ENCODE measurements at places on chromosomes 7 and 10.

DNA sequence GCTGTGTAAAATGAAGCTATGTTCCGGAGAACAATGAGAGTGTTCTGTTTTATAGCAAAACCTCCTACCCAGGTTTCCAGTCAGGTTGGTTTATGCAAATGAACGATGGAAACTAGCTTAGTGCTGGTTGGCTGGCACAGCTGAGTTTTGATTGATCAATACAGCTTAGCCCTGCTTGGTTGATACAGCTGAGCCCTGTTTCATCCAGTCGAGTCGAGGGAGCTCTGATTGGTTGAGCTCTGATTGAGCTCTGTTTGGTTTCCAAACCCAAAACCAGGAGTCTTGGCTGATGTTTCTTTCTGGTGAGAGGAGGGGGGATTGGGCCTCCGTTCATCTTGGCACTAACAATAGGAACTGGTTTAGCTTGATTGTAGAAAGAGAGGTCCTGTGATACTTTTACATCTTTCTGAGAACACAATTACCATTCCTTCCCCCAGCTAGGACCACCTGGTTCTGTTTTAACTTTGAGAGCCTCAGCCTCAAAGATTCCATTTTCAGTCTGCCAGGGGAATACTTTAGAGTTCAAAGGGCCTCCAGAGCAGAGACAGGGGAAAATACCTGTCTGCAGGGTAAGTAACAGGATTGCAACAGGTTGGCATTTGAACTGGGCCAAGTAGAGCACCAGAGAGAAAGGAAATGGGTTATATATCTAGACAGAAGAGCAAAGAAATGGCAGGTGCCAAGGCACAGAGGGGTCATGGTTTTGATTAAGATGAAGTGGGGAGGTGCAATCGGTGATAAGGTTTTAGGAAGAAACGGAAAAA, 210.9 kb downstream of the GRM8 start:
- DNase-seq, result no peak

GRCh38 chr10:58335306-58336005, 650 bp downstream of the UBE2D1 start:
- DNase-seq, result no peak

- no peak for DNase-seq
Measured at GRCh38 chr10:126387931-126388911, at the start of gene ADAM12. TSS of gene ADAM12 (minus strand) at chr10:126388477. CDS start at chr10:126388145, 332 bp downstream.

DNA sequence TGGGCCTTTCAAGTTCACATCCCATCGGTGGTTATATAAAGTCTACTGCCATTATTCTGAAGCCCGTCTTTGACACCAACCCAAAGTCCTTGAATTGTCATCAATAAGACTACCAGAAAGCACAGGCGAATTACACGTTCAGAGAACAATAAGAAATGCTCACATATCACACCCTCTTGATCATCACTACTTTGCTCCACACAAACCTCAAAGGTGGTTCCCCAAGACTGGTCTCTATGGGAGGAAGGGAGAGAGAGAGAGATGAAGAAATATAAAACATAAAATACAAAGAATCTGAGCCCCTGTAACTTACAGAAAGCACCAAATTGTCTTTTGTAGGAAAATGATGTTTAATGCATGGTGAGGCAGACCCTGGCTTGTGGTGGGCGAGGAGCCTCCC, 4.4 kb downstream of the HIPK2 start:
- no peak for DNase-seq

DNA sequence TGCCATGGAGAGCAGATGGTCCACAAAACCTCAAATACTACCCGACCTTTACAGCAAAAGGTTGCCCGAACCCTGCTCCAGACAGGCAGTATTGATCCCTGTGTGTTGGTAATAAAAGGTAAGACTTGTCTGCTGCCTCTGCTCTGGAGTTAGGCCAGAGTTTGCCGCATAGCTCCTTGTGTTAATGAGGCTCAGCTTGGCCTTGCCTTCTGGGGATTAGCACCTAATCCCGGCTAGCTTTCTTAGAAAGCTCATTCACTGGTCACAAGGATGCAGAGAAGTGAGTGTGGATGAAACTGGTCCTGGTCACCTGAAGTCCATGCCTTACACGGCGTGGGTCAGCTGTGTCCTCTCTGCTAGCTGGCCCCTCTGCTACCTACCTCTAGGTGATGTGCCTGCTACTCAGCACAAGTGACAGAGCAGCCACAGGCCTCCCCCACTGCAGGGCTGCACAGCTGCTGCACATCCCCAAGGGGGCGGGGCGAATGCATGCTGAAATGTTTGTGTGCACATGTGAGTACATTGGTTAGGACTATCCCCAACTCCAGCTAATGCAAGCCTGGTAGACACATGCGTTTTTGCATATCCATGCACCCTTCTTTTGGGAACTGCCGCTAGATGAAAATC, 31.7 kb upstream of the SYPL1 start:
- no peak for DNase-seq

DNA sequence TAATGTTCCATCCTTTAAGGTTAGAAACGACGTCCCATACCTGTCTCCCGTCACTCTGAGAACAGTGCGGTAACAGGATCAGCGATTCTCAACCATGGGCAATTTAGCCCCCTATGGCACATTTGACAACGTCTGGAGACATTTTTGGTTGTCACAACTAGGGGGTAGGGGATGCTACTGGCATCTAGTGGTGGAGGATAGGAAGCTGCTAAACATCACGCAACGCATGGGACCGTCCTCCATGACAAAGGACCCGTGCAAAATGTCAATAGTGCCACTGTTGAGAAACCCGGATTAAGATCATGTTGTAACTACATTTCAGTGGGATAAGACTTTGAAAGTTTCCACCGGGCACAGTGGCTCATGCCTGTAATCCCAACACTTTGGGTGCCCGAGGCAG, 5.0 kb upstream of the PAXIP1 start:
- DNase-seq, result no peak

GRCh38 chr7:140247559-140247958, 70.8 kb upstream of the KDM7A start:
- no peak for DNase-seq

GRCh38 chr10:69880301-69881081, 78.8 kb downstream of the COL13A1 start:
- no peak for DNase-seq

GRCh38 chr7:34155220-34155908, 250.0 kb downstream of the BMPER start:
- DNase-seq, result no peak

DNA sequence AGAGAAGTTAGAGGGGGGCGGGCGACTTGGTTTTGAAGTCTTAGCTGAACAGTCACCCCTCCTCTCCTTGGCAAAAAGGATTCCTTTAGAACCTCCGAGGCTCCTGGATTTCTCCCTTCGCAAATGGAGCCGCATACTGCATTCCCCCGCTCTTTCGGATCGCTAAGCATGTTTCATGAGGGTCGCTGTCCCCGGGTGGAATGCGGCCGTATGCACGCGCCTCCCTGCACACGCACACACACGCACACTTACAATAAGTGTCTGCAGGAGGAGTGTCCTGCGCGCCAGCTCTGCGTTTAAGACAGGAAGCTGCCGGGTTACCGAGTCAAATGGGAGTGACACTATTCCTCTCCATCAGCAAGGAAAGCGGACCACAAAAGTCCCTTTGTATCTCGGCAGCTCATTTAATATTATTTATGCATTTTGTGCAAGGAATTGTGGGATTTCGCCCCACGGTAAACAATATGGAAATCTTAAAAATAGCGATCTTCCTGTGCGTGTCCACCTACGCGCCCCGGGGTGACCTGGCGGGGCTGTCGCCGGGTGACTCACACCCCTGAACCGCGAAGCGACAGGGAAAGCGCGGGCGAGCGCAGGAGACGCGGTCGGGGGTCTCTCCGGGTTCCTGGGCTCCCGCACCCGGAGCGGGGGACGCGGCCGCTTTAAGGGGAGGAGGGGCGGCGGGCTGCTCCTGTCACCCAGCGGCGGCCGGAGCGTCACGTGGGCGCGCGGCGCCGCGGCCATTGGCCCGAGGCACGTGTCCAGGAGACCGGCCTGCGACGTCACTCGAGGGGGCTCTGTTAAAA, 988 bp upstream of the EN2 start:
- no peak for DNase-seq

GRCh38 chr10:52322323-52322722, 8.2 kb downstream of the DKK1 start:
- DNase-seq, result no peak

- DNase-seq, result no peak
Measured at GRCh38 chr7:54838175-54838910, 79.3 kb upstream of the SEC61G start.

- no peak for DNase-seq
Measured at GRCh38 chr7:149285603-149286002, 23.6 kb downstream of the ZNF783 start.

- DNase-seq, result no peak
Measured at GRCh38 chr7:102175423-102176170, 111.1 kb upstream of the SH2B2 start.

DNA sequence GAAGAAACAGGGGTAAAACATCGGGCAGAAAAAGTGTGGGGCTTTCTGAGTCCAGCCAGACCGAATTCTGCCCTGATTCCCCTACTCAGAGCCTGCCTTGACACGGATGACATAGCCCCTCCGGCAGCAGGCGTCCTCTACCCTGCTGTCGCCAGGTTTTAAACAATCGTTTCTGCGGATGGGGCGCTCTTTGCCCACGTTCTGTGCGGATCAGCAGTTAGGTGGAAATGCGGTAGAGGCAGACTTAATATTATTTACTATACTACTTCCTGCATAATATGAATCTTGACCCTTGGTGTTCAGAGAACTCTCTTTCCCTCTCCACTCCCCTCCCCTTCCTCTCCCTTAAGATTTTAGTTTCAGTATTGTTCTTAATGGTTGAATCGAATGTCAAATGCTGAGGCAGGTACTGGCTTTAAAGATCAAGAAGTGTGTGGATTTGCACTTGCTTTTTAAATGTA, 2.4 kb downstream of the GATA3 start:
- DNase-seq, result no peak

- no peak for DNase-seq
Measured at GRCh38 chr10:132162021-132162531, 24.7 kb upstream of the DPYSL4 start.

DNA sequence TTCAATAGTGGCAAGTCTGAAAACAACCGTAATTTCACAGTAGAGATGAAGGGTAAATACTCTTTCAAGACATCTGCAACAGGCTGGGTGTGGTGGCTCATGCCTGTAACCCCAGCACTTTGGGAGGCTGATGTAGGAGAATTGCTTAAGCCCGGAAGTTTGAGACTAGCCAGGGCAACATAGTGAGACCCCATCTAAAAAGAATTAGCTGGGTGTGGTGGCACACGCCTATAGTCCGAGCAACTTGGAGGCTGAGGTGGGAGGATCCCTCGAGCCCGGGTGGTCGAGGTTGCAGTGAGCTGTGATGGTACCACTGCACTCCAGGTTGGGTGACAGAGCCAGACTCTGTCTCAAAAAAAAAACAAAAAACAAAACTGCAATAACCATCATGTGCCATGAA, 71.8 kb downstream of the PFKFB3 start:
- no peak for DNase-seq

GRCh38 chr10:121134711-121135110, 283.5 kb downstream of the WDR11 start:
- no peak for DNase-seq

DNA sequence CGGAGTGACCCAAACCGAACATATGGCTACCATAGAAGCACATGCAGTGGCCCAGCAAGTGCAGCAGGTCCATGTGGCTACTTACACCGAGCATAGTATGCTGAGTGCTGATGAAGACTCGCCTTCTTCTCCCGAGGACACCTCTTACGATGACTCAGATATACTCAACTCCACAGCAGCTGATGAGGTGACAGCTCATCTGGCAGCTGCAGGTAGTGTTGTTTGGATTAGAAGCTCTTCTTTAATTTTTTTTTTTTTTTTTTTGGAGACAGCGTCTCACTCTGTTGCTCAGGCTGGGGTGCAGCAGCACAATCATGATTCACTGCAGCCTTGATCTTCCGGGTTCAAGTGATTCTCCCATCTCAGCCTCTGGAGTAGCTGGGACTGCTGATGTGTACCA, 45.8 kb downstream of the NRF1 start:
- no peak for DNase-seq

- no peak for DNase-seq
Measured at GRCh38 chr7:36440880-36441279, 51.2 kb downstream of the ANLN start.

- no peak for DNase-seq
Measured at GRCh38 chr7:16728811-16729210, 24.7 kb upstream of the TSPAN13 start.

DNA sequence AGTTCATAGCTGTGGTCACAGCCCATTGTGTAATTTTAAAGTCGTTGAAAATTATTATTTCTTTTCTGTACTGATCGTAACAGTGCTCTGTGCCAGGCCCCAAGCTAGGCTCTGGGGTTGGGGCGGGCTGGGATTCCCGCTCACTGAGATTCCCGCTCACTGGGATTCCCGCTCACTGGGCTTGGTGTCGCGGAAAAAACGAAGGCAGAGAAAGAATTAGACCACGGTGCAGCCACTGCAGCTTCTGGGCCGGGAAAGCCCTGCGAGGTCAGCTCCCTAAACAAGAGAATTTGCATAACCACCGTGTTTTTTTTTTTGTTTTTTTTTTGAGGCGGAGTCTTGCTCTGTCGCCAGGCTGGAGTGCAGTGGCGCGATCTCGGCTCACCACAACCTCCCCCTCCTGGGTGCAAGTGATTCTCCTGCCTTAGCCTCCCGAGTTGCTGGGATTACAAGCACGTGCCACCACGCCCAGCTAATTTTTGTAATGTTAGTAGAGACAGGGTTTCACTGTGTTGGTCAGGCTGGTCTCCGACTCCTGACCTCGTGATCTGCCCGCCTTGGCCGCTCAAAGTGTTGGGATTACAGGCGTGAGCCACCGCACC, 31.2 kb downstream of the FOXK1 start:
- no peak for DNase-seq

DNA sequence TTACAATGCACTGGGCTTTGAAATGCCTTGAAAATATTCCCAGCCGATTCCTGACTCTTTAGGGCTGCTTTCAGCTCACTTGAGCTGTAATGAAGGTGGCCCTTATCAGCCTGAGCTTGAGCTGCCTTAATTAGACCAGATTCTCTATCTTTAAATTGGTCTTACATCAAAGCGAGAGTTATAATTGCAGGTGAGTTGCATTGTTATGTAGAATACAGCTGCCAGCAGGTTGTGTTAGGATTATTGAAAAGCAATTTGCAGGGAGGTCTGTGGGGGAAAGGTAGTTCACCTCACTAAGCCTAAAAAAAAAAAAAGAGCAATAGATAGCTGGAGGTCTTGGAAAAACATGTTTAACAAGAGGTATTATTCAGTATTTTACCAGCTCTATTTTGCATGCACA, 142.2 kb upstream of the HABP2 start:
- no peak for DNase-seq

- DNase-seq, result no peak
Measured at GRCh38 chr7:94286111-94286510, 108.6 kb upstream of the COL1A2 start.

GRCh38 chr10:119818889-119819270, 53.8 kb downstream of the MCMBP start:
- no peak for DNase-seq

- no peak for DNase-seq
Measured at GRCh38 chr7:155255621-155256020, 42.1 kb upstream of the INSIG1 start.

Measured in stimulated activated CD4-positive, alpha-beta T cell treated with anti-CD3 and anti-CD28 coated beads, Interleukin-15, amount 100 ng/mL, for 1 hour (primary cell).